ENCODE measurements at places on chromosomes 1 and 21.

- DNase-seq: no peak
Observed at GRCh38 chr1:19625291-19625937, 18.7 kb upstream of the NBL1 start.

- DNase-seq: no peak
Observed at GRCh38 chr1:19229229-19229628, 19.2 kb upstream of the UBR4 start.

GRCh38 chr1:26724926-26725325 is 29.1 kb downstream of the ARID1A start:
- DNase-seq: no peak

DNA sequence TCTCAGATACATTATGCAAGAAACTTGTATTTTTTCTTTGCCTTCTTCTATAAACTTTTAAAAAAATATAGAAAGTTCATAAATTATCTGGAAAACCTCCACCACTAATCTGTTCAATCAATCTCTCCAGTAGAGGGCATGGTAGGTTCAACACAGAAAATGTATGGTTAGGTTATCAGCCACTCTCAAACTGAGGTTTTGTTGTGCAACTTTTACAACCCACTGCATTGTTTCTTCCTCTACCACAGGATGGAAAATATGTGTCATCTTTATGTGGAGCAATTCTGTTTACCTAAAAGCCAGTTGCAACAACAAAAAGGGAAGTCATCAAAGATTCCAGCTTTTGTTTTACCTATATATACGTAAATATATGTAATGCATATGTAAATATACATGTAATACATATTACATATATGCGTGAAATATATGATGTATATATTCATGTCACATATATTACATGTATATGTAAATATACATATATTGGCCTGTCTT is 3.0 kb upstream of the RGS2 start:
- DNase-seq: peak; percentile 7

GRCh38 chr21:31938330-31939301 is 65.8 kb downstream of the HUNK start:
- no peak for DNase-seq

GRCh38 chr1:245576323-245576722 is 421.5 kb downstream of the KIF26B start:
- DNase-seq: no peak

- DNase-seq: no peak
Observed at GRCh38 chr1:208985231-208985630, 598.3 kb upstream of the CAMK1G start.

DNA sequence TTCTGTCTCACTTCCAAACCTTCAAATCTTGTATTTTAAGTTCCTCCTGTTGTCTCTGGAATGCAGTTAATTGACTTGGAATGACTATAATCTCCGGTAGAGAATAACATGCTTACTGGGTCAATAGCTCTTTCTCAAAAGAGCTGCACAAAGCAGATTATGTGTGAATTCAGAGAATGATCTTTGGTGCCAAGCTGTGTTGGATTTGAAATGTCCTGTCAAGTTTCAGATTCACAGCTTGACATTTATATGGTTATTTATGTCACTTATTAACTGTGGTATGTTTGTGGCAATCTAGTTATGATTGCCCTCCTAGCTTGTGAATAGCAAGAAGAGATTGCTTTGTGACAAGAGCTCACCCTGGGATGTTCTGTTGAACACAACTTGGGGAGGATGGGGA is 128.3 kb upstream of the KCNE2 start:
- no peak for DNase-seq

GRCh38 chr1:201450721-201451291 is 18.2 kb downstream of the PHLDA3 start:
- DNase-seq: no peak

GRCh38 chr1:165527251-165528007 is 16.4 kb upstream of the LRRC52 start:
- DNase-seq: no peak

- peak; percentile 46 for DNase-seq
Observed at GRCh38 chr1:983798-984475, 2.0 kb upstream of the PERM1 start.

DNA sequence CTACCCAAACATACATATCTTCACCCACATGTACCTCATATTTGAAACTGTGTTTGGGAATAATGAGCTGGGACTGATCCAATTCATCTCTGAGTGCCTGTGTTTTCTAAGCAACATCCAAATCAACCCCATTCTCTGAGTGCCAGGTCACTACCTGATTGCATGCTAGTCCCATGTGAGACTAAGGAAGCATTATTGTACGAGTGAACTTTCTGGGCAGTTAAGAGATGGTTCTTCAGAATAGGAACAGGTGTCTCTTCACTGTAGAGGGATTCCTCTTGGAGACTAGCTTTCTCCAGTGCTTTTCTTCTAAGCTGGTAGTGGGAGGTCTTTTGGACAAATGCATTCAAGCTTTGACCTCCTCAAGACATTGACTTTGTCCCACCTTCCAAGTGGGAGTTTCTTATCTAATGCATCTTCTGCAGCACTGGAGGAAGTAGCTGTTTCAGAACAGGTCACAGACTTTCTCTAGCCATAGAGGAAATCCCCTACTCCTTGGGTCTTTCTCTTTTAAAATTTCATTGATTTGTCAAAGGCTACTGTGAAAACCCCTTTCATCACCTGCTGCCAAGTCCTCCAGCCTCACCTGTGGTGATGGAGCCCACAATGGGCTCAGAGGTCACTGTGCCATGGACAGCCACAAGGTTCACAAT is 172.0 kb upstream of the KIAA0040 start:
- DNase-seq: no peak

GRCh38 chr1:245872475-245872874 is 634.6 kb downstream of the SMYD3 start:
- DNase-seq: no peak

GRCh38 chr1:44682883-44683265 is 8.4 kb downstream of the ARMH1 start:
- no peak for DNase-seq

GRCh38 chr1:14183329-14183728 is 415.2 kb upstream of the KAZN start:
- DNase-seq: no peak

DNA sequence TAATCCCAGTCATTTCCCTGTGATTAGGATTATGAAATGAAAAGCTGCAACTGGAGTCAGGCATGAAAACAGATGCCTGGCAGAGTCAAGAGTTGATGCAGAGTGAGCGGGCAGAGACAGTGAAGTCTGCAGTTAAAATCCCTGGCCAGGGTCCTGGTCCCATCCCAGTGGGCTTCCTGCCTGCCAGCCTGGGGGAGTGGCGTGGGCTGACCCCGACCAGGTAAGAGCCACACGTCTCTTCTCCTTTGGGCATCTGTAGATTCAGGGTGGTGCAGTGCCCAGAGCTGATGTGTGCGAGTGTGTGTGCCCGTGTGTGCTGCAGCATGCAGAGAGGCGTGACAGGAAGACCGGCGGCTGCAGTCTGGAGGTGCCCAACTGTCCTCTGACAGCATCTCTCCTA is 6.2 kb upstream of the KIAA1614 start:
- DNase-seq: no peak

- DNase-seq: no peak
Observed at GRCh38 chr1:50923564-50923963, 36.5 kb downstream of the FAF1 start.

- no peak for DNase-seq
Observed at GRCh38 chr1:33393524-33393923, 37.4 kb downstream of the PHC2 start.
